HL-60 (cell line): ENCODE measurements at places on chromosomes 11 and 22.

- no peak for DNase-seq
Measured at GRCh38 chr11:63901660-63902059, 15.3 kb downstream of the RCOR2 start.

- DNase-seq: peak; percentile 80
Measured at GRCh38 chr11:67372993-67373647, at the start of gene CLCF1. Gene CLCF1, minus strand, starts transcription at chr11:67373598. Its CDS starts 59 bp downstream, at chr11:67373539.

- no peak for DNase-seq
Measured at GRCh38 chr22:26321469-26321913, 107.6 kb upstream of the ASPHD2 start.

DNA sequence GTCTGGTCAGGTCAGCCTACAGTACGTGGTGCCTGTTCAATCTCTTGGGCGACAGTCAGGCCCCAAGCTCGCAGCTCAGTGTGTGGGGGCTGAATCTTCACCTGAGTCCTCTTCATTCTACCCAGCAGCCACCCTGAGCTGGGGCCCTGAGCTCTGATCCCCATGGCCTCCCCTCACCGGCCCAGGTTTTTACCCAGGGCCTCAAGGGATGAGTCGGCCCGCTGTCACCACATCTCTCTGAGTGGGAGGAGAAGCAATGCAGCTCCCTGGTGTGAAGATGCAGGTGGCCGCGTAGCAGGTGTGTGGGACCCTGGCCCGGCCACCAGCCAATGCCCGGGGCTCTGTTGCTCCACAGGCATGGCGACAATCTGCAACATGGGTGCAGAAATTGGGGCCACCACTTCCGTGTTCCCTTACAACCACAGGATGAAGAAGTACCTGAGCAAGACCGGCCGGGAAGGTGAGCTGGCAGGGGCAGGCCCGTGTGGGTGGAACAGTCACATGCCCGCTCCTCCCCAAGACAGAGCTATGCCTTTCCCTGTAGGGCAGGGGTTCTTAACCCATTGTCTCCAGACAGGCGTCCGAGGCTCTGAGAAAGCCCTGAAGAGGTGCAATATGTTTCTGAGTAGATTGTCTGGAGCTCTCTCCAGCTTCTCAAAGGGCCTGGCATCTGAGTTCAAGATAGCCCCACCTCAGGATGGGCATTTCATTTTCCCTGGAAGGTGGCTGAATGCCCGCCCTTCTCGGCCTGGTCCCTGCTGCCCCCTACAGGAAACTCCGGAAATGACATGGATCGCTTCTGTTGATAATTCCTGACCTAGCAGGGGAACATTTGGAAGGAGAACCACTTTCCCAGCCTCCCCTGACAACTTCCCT is 26.9 kb downstream of the POLR3H start:
- DNase-seq: no peak

GRCh38 chr22:27799827-27800249 is 1.7 kb downstream of the MN1 start:
- DNase-seq: no peak

- DNase-seq: no peak
Measured at GRCh38 chr22:20531404-20532201, 24.2 kb downstream of the MED15 start.

GRCh38 chr11:23540101-23540561 is 679.9 kb upstream of the CCDC179 start:
- no peak for DNase-seq

GRCh38 chr11:108037636-108038035 is 28.9 kb downstream of the CUL5 start:
- no peak for DNase-seq

- peak; percentile 11 for DNase-seq
Measured at GRCh38 chr11:36060926-36061325, 117.1 kb downstream of the LDLRAD3 start.

DNA sequence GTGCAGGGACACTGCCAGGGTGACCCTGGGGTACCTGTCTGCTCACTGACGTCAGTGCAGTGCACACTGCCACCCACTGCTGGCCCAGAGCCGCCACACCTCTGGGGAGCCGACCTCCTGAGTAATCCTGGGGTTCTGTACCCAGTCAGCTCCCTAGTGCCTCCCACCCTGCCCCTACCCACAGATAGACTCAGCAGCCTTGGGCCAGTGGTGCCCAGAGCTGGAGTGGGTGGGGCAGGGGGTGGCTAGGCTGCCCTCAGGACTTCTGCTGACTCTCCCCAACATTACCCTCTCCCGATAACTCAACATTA is 5.8 kb downstream of the NRXN2 start:
- DNase-seq: no peak

- no peak for DNase-seq
Measured at GRCh38 chr11:115656041-115656440, 151.8 kb upstream of the CADM1 start.

GRCh38 chr11:124776865-124777645 is 15.0 kb upstream of the ESAM start:
- no peak for DNase-seq

- DNase-seq: no peak
Measured at GRCh38 chr11:65045728-65046127, 4.7 kb downstream of the SAC3D1 start.

GRCh38 chr22:44213489-44214043 is 32.8 kb downstream of the PARVG start:
- DNase-seq: no peak

DNA sequence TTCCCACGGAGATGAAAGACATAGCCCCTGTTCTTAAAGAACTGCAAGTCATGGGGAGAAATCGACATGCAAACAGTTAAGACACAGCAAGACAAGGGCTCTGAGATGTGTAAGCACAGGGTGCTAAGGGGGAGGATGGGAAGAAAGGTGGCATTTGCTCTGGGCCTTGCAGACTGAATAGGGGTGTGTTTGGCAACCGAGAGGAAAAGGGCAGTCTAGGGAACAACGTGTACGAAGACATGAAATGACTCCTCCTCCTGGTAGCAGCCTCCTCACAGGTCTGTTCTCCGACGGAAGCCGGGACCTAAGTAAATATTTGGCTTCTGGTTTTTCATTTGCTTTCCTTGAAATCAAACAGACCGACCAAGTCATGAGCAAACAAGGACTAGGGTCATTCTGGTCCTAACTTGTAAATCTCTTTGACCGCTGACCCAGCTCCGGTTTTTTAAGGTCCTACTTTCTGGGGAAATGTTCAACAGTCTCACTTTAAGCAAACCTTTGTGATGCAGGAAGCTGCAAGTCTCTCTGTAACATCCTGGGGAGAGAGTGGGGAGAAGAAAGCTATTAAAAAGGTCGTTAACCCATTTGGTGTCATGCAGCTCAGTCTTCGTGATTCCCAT is 19.7 kb downstream of the NNMT start:
- DNase-seq: no peak

- no peak for DNase-seq
Measured at GRCh38 chr11:35247863-35248262, 108.9 kb downstream of the CD44 start.

GRCh38 chr11:133606124-133606523 is 73.8 kb upstream of the OPCML start:
- no peak for DNase-seq

GRCh38 chr11:127275774-127276173 is 275.2 kb upstream of the KIRREL3 start:
- DNase-seq: no peak

- peak; percentile 28 for DNase-seq
Measured at GRCh38 chr11:34302046-34302921, 55.5 kb downstream of the ABTB2 start.

DNA sequence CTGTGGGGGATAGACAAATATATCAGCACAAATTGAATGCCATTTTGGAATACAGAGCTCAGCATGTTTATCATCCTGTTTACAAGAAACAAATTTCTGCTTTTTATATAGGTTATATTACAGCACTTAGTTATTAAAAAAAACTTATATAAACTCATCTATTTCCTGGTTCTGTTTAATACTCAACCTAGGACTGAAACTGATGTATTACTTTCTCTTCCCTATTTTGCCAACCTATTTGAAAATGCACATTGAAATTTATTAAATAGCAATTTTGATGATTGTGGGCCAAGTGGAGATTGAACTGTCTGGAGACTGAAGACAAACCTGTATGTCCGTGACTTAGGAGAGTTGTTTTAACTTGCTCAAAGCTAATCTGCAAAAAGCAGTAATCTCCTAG is 288.3 kb upstream of the ANO3 start:
- DNase-seq: no peak
